ENCODE measurements at places on chromosomes 1 and 21. TPM values are rescaled to one million over a fixed set of nuclear protein-coding genes. Genes with fewer than 3 reads are reported as not detected.

The CLDN17 gene
- not detected for polyA plus RNA-seq

The SLC1A7 gene
- polyA plus RNA-seq = 0.07 TPM

DNA sequence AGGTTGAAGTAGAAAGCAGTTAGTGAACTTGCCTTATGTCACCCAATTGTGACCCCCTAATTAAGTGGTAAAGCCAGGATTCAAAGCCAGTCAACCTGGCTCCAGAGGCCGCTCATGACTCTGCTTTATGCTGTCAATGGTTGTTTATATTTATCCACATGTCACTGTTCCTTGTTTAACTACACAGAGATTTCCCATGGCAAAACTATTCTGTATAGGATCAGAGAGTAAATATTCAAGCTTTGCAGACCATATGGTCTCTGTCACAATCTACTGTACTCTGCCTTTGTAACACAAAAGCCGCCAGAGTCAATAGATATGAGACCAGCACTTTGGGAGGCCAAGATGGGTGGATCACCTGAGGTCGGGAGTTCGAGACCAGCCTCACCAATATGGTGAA, 371.7 kb upstream of the PTBP2 start:
- H3K4me3 ChIP-seq = no peak overlapping the region
- H3K27me3 ChIP-seq = no peaks in the 10 kb centered on the region
- DNase-seq = no peak

GRCh38 chr1:6658359-6659060, 33.8 kb downstream of the THAP3 start:
- no peak for DNase-seq
- H3K36me3 ChIP-seq = peaks cover 7% of the 10 kb centered on the region
- H3K4me1 ChIP-seq = no peaks in the 10 kb centered on the region

- no peaks in the 10 kb centered on the region for H3K4me1 ChIP-seq
- no peak for DNase-seq
- H3K4me3 ChIP-seq = no peak overlapping the region
- no peak overlapping the region for H3K27ac ChIP-seq
- no peaks in the 10 kb centered on the region for H3K27me3 ChIP-seq
These were observed 178.4 kb upstream of the TMEM51 start for GRCh38 chr1:14975119-14975518.

Measured in heart left ventricle (tissue), 16 donors.